ENCODE measurements at places on chromosomes 7 and 10. TPM values are rescaled to one million over a fixed set of nuclear protein-coding genes. Genes with fewer than 3 reads are reported as not detected.

NANOS1 gene
- total RNA-seq = 9.9 TPM

AGMO gene
- total RNA-seq = not detected

SPDYE5 gene
- total RNA-seq = not detected

- DNase-seq = no peak
Observed at GRCh38 chr7:142608630-142609428, 140.4 kb upstream of the PRSS1 start.

- no peak for DNase-seq
Observed at GRCh38 chr10:68625316-68625921, 65.3 kb downstream of the TET1 start.

DNA sequence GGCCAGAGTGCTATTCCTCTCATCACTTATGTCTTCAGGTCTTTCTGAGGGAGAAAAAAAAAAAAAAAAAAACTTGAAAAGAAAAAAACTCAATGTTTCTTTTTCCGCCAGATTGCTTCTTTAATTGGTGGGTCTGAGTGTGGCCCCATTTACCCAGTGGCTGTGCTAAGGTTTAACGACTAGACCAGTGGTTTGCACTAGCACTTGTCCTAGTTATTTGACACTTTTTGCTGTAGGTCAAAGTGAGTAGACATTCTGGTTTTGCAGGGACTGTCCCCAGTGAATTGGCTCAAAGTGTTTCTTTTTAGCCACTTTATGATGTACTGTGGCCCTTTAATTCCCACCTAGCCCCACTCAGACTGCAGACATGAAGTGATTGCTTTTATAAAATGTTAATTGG is 273.3 kb downstream of the PTEN start:
- DNase-seq = no peak

GRCh38 chr10:15877836-15878576 is 17.7 kb upstream of the MINDY3 start:
- peak; percentile 32 for DNase-seq

DNA sequence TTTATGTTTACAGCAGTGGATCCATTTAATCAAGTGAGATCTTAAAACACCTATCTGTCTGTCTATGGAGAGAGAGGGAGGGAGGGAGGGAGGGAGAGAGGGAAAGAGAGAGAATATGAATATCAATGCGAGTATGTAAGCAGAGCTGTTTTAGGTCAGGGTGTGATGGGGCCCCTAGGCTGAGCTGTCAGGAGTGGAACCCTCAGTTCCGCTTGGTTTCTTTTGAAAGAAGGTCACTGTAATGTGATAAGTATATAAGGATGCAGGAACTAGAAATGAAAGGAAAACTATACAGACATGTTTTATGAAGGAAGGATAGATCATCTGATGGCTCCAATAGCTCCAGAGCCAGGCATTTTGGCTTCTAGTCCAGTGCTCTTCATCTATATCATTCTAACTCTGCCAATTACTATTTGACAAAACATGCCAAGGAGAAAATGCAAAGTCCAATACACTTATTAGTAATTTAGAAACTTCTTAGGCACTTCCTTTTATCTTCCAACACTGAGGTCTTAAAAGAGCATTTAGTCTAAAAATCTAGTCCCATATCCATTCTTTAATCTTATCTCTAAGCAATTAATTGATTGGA is 70.3 kb downstream of the NRCAM start:
- DNase-seq = no peak

DNA sequence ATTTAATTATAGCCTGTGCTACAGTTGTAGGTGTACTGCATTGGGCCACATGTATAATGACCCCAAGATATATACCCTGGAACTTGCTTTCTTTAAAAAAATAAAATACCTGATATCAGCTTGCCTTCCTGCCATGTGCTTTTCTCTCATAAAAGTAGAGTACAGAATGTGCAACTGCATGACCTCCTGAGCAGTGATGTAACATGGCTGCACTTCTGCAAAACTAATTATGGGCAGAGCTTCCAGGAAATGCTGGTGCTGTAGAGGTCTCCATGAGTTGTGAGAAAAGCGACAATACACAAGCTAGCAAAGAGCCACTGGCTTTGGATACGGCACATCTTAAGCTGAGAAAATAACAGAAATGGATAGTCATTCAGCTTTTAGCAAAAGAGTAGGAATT is 6.5 kb upstream of the ERLIN1 start:
- DNase-seq = no peak

- no peak for DNase-seq
Observed at GRCh38 chr10:101351477-101351876, 2.5 kb upstream of the BTRC start.

DNA sequence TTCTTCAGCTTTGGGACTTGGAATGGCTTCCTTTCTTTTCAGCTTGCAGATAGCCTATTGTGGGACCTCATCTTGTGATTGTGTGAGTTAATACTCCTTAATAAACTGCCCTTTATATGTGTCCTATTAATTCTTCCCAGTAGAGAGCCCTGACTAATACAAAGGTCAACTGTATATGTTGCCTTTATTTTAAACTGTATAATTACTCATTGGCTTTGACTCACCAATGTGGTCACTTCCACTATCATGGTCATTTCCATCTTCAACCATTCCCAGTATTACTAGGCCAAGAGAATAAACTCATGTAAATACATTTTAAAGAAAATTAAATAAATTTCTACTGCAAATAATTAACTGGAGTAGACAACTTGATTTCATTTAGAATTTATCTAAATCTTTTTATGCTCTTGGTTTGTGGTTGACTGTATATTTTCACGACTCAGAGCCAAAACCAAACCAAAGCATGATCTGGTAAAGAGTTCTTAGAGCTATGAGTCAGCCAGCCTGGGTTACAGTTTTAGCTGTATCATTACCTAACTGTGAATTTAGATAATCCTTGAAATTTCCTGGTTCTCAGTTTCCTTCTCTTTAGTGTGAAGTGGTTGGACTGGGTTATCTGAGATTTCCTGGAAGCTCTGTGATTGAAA is 188.4 kb downstream of the PPP1R3A start:
- no peak for DNase-seq

- DNase-seq = no peak
Observed at GRCh38 chr7:147013825-147014224, 897.2 kb downstream of the CNTNAP2 start.

DNA sequence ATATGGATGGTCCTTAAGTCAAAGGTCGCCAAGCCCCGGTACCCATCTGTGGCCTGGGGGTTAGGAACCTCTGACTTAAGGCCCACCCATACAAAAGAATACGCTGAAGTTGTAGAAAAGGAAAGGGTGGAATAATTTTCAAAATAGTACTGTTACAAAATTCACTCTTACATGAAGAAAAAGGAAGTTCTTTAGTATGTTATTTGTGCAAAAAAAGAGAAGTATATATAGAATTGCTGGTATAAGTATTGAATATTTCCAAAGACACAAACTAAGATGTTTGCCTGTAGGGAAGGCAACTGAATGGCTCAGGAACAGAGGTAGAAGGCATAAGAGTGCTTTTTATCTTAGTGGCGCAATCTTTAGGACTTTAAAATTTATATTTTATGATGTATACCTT is 78.7 kb downstream of the PRLHR start:
- no peak for DNase-seq

- DNase-seq = no peak
Observed at GRCh38 chr7:149625947-149626392, 128.4 kb upstream of the ZNF746 start.

All from body of pancreas (tissue), 4 donors.